Stimulated activated CD8-positive, alpha-beta memory T cell treated with anti-CD3 and anti-CD28 coated beads, Interleukin-4, amount 100 ng/mL, for 4 hours (primary cell): ENCODE measurements at places on chromosomes 6 and 20.

DNA sequence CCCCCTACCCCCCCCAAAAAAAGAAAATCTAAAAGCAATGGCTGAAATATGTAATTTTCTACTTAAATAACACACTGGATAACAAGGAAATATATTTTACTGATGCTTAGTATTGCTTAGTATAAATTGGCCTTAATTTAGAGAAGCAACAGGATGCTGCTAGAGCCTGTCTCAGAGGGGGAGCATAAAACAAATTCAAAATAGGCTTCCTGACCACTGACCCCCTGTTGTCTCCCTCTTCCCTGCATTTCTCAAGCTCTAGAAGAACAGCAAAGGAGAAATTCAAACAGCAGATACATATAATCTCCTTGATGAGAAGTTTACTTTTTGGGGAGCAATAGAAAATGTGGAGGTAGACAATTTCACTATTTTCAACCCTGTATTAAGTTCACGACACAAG, 631.1 kb upstream of the GJE1 start:
- DNase-seq, result no peak

GRCh38 chr20:59461526-59461925, 142.8 kb upstream of the PHACTR3 start:
- no peak for DNase-seq

DNA sequence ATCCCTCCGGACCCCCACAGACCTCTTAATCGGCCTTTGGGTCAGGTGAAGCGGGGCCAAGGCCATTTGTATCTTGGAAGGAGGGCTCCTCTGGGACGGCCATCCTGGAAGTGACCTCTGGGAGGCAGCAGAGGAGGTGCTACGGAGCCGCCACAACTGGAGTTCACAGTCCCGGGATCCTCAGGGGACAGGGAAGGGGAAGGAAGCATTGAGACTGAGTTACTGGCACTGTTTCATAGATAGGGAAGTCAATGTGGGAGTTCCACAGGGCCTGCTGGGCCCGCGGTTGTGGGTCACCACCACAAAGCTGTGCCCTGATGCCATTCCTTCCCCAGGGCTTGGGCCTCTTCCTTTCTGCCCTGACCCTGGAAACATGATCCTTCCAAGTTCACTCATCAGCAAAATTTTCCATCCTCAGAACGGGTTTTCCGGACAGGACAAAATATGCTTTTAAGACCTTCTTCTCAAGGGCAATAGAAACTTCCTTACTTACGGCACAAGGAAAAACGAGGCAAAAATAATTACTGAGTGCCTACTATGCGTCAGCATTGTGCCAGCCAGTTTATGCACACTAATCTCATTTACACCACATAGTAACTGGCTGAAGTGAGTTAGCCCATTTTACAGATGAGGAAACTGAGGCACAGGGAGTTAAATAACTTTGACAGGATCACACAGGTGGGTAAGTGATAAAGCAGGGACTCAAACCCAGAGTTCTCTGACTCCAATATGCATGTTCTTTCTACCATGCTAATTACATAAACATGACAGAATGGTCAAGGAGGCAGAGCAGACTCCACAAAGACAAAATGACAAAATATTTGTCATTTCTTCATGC, 143.8 kb downstream of the UNC5CL start:
- DNase-seq, result no peak

- no peak for DNase-seq
These were observed 61.9 kb upstream of the NRSN1 start for GRCh38 chr6:24064106-24064505.

DNA sequence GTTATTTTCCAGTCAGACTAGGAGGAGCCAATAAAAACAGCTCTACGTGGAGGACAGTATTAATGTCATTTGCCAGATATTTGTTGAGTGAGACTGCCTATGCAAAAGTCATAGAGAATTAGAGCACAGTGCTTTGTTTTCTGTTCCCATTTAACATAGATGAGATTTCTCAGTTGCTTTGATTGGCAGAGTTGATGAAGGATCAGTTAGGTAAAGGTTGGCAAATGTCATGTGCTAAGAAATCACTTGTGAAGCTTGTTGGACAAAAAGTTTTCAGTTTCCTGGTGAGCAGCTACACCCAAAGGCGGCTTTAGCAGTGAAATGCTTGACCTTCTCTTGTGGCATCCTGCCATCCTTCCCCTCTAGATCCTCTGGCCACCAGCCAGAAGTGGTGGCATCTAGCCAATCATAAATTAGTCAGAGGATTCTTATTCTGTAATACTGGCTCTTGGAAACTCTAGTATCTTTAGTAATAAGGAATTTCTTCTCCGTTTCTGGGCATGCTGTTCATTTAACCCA, 37.0 kb downstream of the BCKDHB start:
- DNase-seq, result no peak

- DNase-seq, result no peak
These were observed 1.2 kb downstream of the IRF4 start for GRCh38 chr6:392441-393390.

- DNase-seq, result no peak
These were observed 30.4 kb downstream of the NTSR1 start for GRCh38 chr20:62739067-62739466.

DNA sequence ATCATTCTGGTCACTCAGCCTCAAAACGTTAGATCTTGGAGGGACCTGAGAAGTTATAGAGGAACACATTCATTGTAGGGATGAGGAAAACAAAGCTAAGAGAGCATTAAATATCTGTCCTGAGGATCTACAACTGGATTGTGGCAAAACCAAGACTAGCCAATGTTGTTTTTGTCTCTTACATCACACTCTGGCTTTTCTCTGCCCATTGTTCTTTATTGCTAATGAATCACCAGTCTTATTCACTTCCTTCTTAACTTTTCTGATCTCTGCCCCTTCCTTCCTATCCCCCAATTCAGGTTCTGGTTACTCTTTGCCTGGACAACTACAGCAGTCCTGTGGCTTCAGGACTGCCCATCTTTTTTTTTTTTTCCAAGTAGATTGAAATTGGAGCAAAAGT, 57.0 kb upstream of the PREP start:
- DNase-seq, result no peak

DNA sequence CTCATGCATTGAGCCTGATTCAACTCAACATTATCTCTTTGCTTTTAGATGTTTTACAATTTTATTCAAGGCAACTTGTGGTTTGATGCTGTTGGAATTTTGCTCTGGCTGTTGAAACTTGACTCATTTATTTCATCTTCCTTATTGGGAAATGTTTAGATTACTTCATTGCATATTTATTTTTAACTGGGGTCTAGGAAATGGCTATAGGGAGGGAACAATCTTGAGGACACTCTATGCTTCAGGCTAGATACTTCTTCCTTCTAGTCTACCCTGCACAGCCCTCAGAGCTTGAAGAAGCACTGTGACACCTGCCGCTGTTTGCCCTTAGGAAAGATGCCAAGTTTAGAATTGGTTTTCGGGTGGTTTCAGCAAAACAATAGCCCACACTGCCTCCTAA, 183.4 kb downstream of the ADGRG6 start:
- DNase-seq, result no peak

- no peak for DNase-seq
These were observed 53.6 kb upstream of the FRMD1 start for GRCh38 chr6:168132531-168133167.

DNA sequence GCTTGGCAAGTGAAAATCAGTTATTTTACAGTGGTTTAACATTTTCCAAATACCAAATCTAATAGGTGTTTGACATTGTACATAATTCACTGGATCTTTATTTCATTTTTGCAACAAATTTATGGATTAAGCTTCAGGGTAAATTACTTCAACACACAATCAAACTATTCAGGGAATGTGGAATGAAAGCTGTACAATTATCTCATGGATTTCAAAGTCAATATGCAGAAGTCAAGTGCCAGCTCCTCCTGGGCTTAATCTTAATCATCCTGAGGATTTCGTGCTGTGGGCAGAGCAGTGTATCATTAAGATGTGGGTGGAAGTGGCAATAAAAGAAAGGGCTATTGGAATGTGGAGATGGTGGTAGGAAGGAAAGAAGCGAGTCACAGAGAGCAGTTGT, 548.8 kb downstream of the COL12A1 start:
- DNase-seq, result no peak

DNA sequence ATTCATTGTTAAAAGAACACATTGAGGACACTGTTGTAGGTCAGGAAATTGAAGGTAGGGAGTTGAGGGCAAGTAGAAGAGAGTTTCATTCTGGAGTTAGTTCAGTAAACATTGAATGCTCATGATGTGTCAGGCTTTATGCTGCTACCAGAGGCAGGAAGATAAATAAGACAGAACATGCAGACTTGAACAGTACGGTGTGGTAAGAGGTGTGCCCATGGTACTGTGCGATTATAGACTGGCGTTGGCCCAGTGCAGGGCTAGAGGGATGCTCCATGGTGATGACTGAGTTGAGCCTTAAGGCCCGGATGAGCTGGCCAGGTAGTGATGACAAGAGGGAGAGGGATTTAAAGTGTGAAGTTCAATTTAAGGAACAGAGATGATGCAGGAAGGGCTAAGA, 50.8 kb downstream of the CARMIL1 start:
- DNase-seq, result no peak

- DNase-seq, result no peak
These were observed 148.4 kb downstream of the TBX18 start for GRCh38 chr6:84615987-84616386.

DNA sequence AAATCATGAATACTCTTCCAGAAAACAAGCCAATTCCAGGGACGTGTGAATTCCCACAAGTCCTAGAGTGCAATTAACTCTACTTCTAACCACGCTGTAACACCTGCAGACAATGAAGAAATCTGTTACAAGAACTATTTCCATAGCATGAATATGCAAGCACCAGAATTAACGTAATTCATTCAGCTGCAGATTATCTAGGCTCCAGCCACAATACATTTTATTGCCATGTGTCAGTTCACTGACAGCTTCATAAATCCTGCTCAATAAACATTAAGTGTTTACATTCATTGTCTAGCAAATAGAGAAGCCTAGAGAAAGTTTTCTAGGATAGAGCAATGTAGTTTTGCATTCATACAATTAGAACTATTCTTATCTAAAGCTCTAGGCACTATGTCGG, 1348.5 kb downstream of the GRIK2 start:
- no peak for DNase-seq

DNA sequence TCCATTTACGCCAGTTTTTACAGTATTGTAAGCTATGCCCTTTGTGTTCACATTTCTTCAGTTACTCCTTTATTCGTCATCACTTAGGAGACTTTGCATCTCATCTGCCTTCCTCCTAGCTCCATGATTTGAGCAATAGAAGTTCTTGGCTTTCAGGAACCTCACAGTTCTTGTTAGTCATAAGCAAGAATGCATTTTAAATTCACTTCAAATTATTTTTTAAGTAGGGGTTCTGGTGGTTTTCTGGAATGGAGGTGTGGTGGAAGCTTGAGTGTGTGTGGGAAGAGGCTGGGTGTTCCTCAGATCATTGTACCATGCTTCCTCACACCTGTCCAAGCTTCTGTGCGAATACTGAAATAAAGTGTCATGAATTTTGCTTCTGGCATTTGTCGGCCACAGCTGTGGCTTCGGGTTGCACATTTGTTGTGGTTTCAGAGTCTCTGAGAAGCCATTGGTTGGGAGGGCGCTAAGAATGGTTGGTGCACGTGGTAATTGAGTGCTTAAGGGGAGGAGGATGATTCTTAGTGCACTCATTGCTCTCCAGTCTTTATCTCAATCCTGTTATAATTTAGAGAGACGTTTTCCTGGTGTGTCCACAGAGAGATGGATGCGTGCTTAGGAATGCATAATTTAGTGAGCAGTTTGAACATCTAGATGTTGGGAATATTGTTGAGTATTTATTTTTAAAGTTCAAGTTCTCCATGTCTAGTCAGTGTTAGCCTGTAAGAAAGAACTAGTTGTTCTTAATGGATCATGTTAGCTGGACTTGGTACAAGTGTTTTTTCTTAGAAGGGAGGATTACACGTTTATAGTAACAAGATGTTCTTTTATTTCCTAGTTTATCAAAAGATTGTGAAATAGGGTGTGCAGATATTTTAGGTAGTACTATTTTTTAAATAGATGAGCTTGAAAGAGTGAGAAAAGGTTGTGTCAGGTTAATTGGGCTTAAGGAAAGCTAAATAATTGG, 31.9 kb downstream of the FOXO3 start:
- no peak for DNase-seq

DNA sequence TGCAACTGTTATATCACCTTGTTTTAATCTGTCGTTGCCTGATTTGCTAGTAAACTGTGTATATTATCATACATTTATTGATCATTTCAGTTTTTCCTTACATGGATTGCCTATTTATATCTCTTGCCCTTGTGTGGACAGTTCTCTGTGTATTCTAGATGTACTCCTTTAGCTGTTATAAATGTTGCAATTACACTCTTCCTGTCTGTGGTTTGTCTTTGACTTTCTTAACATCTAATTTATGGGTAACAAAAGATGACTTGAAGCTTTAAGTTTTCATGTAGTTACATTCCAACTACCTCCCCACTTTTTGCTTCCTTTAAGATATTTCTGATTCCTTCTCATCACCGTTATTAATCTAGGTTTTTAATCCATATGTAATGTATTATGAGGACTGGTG, 22.6 kb downstream of the PLCB1 start:
- no peak for DNase-seq

DNA sequence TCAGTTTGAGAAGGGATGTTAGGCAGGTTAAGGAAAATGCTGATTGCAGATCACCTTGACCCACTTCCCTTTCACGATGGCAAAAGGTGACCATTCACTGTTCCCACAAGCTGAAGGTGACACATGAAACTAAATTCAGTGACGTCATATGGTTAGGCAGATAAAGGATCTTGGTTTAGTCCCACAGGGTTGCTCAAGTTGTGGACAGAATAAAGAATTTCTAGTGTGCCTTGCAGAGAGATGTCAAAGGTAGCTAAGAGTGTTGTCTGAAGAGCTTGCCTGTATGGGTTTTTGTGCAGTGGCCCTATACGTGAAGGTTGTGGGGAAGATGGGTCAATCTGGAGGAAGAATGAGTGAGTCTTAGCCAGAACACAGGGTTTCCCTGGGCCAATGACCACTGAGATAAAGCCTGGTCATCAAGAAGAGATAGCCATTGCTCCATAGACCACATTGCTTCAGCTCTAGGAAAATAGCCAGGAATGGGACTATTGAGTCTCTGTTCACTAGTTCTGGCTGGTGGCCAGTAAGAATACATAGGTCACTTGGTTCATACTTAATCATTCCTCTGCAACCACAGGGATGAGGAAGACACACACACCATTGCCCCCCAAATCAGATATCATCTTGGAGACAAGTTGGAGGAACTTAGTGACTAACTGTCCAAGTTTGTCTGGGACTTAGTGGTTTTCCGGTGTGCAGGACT, 148.5 kb upstream of the ATXN1 start:
- no peak for DNase-seq

DNA sequence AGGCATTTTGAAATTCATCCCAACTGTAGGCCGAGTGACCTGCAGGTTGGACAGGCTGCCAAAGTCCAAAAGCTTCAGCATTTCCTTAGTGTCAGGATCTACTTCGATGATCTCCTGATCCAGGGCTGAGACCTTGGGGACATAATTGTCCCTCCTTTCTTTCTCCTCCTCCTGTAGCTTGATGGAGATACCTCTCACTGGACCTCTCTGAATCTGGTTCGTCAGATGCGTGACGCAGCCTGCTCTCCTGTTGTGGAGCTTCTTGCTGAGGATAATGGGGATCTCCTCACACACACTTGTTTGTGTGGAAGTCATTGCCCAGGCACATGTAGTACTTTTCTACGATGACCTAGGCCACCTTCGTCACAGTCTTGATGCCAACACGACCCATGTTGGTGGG, 1.5 kb upstream of the MAS1L start:
- DNase-seq, result no peak

GRCh38 chr6:328924-329323, 36.6 kb downstream of the DUSP22 start:
- DNase-seq, result no peak
